ENCODE measurements at places on chromosomes 1 and 21. TPM values are rescaled to one million over a fixed set of nuclear protein-coding genes. Genes with fewer than 3 reads are reported as not detected.

- no peak overlapping the region for H3K4me3 ChIP-seq
- H3K27me3 ChIP-seq = no peaks in the 10 kb centered on the region
- no peak for DNase-seq
These were observed 71.8 kb upstream of the CNN3 start for GRCh38 chr1:94998748-94999147.

- H3K27ac ChIP-seq = no peak overlapping the region
- no peak for DNase-seq
- no peaks in the 10 kb centered on the region for H3K27me3 ChIP-seq
These were observed 27.0 kb upstream of the TRAPPC10 start for GRCh38 chr21:43984905-43985689.

DNA sequence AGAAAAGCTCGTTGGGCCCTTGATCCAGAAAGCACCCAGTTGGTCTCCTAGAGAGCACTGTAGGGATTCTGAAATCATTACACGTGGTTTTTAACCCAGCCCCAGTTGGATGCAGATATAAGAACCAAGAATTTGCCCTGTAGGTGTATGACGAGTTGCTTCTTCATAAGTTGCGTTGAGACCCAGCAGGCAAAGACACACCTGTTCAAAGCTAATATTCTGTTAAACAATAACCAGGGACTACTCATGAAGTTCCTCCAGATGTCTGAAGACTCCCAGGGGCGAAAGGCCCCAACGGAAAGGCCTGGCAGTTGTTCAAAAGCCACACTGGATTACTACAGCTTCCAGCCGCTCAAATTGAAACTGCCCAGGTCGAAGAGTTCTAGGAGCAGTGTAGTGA, 88.6 kb upstream of the HNRNPU start:
- no peaks in the 10 kb centered on the region for H3K36me3 ChIP-seq
- no peak for DNase-seq
- H3K27me3 ChIP-seq = no peaks in the 10 kb centered on the region
- H3K4me1 ChIP-seq = peaks cover 8% of the 10 kb centered on the region

- no peaks in the 10 kb centered on the region for H3K27me3 ChIP-seq
- no peak overlapping the region for H3K4me3 ChIP-seq
- H3K27ac ChIP-seq = no peak overlapping the region
These were observed 104.1 kb downstream of the DENND1B start for GRCh38 chr1:197671140-197671539.

BRINP3 gene
- polyA plus RNA-seq = 13.4 TPM

LCE6A gene
- polyA plus RNA-seq = not detected

RASAL2 gene
- 26.4 TPM for polyA plus RNA-seq

MPL gene
- 1.2 TPM for polyA plus RNA-seq
